H9 (cell line): ENCODE measurements at places on chromosomes 2 and 18.

DNA sequence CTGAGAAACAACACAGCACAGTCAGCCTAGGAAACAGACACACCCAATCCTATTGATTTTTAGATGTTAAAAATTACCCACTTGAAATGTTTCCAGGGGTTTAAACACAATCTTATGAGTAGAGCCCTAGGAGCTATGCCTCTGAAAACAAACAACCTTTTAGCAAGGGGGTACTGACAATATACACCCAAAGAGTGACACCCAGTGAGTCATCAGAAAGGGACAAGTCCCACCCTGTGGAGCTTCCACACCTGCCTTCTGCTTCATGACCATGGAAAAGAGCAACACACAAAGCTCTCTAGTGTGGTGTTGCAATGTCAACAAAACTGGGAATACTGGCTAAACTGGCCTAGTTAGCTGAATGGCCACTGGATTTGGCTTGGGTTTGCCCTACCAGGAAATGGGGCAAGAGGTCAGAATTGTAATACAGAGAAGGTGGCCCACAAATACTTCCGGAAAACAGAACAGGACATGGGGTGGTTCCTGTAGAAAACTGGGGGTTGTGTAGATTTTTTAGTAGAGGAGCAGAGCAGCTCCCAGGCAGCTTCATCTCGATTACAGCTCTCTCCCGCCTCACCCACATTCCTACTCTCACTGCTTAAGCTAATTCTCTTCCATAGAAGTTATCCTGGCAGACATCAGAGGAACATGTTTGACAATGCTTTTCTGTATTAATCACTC lies 98.2 kb downstream of the GAREM1 start:
- DNase-seq = no peak

- no peak for DNase-seq
Observed at GRCh38 chr18:68608851-68609490, 105.9 kb downstream of the TMX3 start.

DNA sequence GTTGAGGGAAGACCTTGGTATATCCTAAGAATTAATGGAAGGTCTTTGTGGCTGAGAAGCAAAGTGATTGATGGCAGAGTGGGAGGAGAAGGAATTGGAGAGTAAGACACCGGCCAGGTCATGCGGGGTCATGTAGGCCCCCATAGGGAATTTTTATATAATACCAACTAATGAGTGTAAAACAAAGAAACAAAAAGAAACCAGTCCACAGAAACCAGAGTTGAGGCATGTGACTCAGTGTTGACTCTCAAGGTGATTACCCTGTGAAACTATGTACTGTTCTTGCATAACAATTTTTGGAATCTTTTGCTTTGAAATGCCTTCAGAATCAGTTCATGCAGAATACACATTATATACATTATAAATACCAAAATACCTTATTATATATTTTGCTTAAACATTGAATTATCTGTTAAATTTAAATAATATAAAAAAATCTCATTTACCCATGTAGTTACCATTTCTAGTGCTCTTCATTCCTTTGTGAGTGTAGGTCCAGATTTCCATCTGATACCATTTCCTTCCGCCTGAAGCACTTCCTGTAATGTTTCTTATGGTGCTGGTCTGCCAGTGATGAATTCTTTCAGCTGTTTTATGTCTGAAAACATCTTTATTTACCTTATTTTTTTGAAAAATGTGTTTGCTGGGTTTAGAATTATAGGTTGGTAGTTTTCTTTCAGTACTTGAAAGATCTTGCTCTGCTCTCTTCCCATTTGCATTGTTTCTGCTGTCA lies 8.6 kb downstream of the CLIP4 start:
- no peak for DNase-seq

GRCh38 chr2:27802547-27802946 lies 31.0 kb downstream of the MRPL33 start:
- no peak for DNase-seq

DNA sequence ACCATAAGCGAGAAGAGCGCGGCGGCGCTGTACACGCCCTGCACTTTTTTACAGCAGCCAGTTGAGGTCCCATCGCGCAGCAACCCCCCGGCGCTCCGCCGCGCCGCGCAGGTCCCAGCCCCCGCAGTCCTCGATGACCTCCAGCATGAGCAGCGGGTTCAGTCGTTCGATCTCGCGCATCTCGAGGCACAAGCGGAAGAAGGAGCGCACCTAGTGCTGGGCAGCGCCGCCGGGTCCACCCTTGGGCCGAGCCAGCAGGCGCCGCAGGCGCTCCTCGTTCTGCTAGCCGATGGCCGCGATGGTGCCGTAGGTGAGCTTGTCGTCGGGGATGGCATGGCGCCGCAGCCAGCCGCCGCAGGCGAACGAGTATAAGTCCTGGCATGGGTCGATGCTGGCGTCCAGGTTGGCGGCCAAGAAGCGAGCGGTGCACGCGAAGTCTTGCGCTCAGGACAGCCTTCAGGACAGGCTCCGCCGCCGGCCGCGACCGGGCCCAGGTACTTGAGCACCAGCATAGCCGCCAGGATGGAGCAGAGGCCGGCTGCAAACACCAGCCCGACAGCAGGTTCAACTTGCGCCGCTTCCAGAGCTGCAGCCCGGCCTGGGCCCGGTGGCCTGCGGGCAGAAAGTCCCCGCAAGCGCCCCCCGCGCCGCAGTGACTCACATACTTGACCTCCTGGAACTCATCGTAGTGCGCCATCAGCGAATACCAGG lies 8.3 kb downstream of the ALPP start:
- peak; percentile 56 for DNase-seq

- no peak for DNase-seq
Observed at GRCh38 chr18:75109319-75109691, 99.6 kb downstream of the PTGR3 start.

DNA sequence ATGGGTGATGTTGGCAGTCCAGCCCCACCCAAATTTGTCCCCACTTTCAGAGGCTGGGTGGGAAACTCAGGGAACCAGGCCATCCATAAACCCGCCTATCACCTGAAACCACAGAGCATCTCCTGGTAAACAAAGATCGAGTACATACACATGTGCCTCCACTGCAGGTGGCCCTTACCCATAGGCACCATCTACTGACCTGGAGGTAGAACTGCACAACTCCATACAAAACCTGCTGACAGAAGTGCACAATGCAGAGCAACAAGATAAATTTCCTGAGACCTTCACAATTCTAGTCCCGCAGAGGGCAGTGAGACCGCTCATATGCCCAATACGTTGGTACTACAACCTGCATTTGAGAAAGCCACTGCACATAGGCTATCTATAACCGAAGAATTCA lies 856.3 kb downstream of the SUCLG1 start:
- peak; percentile 32 for DNase-seq

GRCh38 chr2:151691631-151692030 lies 42.6 kb downstream of the NEB start:
- no peak for DNase-seq

GRCh38 chr2:105768176-105768575 lies 23.5 kb downstream of the NCK2 start:
- no peak for DNase-seq

GRCh38 chr2:11827547-11827946 lies 81.1 kb downstream of the LPIN1 start:
- DNase-seq = no peak

- DNase-seq = peak; percentile 58
Observed at GRCh38 chr18:36412778-36413177, 115.3 kb downstream of the FHOD3 start.

DNA sequence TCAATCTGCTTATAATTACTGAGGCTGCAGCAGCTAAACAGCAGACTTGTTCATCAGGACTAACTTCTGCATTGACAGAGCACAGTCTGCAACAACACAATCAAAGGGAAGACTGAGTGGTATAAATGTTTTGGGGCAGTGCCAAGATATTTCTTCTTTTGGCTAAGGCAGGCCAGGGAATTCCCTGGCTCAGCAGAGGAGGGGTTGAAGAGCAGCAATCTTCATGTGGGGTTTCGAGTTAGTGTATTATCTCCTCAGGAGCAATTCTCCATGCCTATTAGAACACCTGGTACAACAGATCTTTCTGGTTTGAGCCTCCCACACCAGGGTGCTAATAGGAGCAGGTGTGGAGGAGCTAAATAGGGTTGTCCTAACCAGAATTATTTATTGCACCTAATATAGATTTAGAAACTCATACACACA lies 103.0 kb upstream of the STK17B start:
- no peak for DNase-seq

GRCh38 chr2:48120759-48121242 lies 214.5 kb upstream of the FBXO11 start:
- DNase-seq = no peak

- DNase-seq = no peak
Observed at GRCh38 chr2:212970132-212970531, 181.3 kb downstream of the IKZF2 start.

DNA sequence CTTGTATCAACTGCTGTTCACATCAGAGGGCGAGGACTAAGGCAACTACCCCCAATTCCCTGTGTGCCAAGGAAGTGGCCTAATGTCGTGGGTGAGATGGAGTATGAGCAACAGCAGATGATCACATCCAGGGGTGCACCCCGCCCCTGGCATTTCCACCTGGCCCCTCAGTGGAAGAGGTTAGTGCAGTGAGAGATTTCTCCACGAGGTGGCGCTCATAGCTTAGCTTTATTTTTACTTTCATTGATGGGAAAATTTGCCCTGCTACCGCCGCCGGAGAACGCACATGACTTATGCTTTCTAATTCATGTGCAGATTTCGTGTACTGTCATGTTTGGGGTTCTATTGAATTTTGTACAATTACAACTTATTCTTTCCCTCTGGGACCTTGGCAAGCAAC lies 470.6 kb upstream of the MEX3C start:
- peak; percentile 68 for DNase-seq

GRCh38 chr2:134253117-134253704 lies 661 bp upstream of the MGAT5 start:
- DNase-seq = no peak

- peak; percentile 41 for DNase-seq
Observed at GRCh38 chr18:62187543-62188510, 772 bp downstream of the RELCH start.

DNA sequence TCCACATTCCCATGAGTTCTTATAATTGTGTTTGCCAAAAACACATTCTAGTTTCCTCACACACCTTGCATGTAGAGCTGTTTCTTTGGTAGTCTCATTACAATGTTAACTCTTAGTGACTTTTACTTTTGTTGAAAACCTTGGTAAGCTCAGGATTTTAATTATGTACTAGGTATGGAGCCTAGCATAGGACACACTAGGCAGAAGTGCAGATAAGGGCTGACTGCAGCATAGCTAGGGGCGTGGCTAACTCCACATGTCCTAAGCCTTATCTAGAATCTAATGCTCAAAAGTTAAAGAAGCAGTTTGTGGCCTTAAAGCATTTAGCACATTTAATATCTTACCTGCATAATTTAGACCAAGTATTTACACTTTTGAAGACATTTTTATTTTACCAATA lies 153.7 kb upstream of the FBXO11 start:
- no peak for DNase-seq

DNA sequence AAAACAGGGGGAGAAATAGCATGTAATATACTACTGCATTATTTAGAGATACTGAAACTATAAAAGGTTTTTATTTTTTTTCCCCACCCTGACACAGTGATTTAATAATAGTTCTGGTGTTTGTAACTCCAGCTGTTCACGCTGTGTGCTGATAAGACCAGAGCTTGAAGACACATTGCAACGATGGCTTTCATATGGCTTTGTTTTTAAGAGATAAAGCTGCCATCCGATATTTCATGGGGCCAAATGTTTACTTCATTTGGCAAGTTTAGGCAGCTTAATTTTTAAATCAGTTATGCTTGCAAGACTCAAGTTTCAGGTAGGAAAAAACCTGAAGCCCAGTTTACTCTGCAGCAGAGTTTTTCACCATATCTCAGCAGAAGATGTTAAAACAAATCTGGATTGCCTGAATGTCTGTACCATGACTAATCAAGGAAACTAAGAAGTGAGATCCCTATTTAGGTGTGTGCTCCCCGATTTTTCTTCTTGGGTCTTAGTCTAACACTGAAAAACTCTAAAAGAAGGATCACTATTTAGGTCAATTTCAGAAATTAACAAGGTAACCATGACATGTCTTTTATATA lies 508.6 kb downstream of the PARD3B start:
- DNase-seq = no peak

GRCh38 chr18:78159397-78159796 lies 820.2 kb upstream of the SALL3 start:
- no peak for DNase-seq

DNA sequence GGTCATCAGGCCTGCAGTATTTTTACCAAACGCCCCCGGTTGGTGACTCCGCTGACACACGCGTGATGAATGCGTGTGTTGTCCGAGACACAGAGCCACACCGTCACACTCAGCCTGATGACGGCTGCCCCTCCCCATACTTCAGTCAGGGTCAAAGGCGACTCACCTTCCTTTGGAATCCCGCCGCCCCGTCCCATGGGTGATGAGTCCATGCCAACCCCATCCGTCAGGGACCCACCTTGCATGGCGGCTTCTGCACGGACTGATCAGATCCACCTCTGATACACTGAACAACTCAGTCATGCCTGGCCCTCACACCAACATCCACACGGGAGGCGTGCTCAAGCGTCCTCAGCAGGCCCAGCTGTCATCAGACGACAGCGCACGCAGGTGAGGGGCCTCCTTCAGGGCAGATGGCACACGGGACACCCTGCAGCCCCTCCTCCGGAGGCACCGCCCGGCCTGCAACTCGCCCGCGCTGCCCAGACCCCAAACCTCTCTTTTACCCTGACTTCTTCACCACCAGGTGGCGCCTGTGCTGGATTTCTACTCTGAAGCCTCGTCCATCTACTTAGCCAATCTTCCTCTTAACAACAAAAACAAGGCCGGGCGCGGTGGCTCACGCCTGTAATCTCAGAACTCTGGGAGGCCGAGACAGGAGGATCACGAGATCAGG lies 89.2 kb downstream of the ZNF516 start:
- peak; percentile 84 for DNase-seq

DNA sequence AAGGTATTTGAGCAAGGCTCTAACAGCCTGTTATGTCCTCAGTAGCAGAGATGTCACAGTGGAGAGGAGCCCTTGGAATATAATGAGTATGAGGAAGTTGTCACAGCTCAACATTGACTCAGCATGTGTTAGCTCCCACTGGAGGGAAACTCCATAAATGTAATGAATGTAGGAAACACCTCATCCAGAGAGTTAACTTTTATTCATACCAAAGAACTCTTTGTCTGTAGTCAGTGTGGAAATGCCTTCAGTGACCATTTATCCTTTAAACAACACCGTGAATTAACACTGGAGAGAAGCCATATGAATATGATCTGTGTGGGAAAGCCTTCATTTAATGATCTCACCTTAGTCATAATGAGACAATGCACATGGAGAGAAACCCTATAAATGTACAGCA lies 59.7 kb downstream of the CYP1B1 start:
- no peak for DNase-seq

DNA sequence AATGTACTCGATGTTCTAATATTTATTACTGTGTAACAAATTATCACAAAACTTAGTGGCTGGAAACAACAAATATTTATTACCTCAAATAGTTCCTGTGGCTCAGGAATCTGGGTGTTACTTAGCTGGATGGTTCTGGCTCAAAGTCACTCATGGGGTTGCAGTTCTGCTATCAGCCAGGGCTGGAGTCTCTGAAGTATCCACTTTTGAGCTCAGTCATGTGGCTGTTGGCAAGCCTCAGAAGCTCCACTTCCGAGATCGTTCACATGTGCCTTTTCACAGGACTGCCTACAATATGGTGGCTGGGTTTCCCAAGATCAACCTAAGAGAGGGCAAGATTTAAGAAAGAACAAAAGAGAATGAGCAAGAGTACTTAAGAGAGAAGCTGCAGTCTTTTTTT lies 19.4 kb upstream of the UBE2E3 start:
- no peak for DNase-seq

- no peak for DNase-seq
Observed at GRCh38 chr2:8676921-8677645, 4.8 kb upstream of the ID2 start.
